Activated CD4-positive, CD25-positive, alpha-beta regulatory T cell treated with anti-CD3 and anti-CD28 coated beads, Interleukin-2, amount 50 U/mL, for 16 hours (primary cell): ENCODE measurements at places on chromosomes 6 and 20.

- peak; percentile 30 for DNase-seq
These were observed 117.6 kb downstream of the JPH2 start for GRCh38 chr20:44069203-44070011.

DNA sequence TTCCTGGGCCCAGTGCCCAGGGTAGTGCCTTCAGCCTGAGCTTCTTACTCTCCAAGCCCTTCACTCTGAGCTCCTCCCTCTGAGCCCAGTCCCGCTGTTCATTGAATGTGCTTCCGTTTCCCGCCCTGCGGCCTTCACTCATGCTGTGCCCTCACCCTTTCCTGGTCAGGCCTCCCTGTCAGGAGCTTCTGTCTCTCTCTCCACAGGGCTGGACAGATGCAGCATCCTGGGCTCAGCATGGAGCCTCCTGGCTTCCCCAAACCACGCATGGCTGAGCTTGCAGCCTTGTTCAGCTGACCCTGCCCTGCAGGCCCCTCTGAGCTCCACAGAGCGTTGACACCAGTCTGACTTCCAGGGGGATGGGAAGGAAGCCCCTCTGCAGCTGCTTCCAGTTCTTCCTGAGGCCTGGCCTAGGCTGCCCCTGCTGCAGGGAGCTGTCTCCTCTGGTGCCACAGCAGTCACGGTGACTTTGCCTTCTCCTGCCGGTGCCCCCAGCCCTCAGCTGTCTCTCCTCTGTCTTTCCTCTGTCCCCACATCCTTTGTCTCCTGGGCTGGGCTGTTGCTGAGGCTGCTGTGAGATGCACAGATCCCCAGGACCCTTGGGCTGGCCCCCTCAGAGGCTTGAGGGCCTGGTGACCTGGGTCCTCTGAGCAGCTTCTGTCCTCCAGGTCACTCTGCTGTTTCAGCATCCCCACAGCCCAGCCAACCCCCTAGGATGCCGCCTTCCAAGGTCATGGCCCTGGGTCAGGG lies 7.9 kb upstream of the MYT1 start:
- no peak for DNase-seq

- DNase-seq, result no peak
These were observed 1.3 kb upstream of the UNC5CL start for GRCh38 chr6:41040101-41040939.

DNA sequence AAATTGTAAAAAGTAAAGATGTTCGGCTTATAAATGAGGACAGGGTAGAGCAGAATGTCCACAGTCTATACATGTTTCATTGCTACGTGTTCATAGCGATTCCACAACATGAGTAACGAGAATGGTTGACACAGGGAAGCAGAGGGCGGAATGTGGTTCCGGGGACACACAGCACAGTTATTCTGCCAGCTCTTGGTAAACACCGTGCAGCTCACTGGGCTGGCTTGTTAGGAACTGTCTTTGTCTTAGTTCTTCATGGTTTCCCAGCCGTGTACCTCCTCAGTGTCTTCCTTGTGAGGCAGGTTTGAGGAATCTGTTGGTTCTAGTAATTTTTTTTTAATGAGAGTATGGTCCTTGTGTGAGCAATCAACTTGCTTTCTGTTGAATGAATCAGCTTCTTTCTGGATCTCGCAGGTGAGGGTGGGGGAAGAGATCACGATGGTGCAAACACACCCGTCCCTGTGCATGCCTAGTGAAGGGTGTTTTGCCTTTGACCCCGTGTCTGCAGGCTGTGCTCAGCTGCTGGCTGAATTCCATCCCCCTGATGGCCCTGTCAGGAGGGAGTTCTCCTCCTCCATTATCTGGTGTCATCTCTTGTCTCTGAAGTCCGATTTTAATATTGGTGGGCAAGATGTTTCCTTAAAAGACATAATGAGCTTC lies 168.2 kb downstream of the SMOC2 start:
- no peak for DNase-seq

GRCh38 chr6:101931766-101932165 lies 538.3 kb downstream of the GRIK2 start:
- no peak for DNase-seq

GRCh38 chr6:74705451-74705850 lies 500.4 kb downstream of the COL12A1 start:
- DNase-seq, result no peak

DNA sequence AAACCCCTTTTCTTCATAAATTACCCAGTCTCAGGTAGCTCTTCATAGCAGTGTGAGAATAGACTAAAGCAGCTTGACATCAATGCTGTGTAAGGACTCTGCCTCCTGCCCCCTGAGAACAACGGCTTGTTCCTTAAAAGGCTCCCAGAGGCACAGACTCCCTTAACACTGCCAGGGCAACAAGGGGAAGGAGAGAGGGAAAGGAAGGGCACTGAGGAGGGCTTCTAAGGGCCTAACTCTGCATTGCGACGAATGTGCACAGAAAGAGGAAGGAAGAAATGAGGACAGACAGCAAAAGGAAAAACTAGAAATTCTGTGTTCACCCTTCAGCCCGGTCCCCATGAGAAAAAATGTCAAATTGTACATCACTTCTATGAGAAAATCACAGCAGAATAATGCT lies 74.0 kb downstream of the AGPAT4 start:
- no peak for DNase-seq

DNA sequence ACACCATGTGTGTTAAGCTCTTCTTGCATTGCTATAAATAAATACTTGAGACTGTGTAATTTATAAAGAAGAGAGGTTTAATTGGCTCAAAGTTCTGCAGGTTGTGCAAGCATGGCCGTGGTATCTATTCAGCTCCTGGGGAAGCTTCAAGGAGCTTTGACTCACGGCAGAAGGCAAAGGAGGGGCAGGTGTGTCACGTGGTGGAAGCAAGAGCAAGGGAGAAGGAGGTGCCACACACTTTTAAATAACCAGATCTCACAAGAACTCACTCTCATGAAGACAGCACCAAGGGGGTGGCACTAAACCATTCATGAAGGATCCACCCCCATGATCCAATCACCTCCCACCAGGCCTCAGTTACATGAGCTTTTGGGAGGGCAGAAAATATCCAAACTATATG lies 193.7 kb downstream of the ERMARD start:
- no peak for DNase-seq

DNA sequence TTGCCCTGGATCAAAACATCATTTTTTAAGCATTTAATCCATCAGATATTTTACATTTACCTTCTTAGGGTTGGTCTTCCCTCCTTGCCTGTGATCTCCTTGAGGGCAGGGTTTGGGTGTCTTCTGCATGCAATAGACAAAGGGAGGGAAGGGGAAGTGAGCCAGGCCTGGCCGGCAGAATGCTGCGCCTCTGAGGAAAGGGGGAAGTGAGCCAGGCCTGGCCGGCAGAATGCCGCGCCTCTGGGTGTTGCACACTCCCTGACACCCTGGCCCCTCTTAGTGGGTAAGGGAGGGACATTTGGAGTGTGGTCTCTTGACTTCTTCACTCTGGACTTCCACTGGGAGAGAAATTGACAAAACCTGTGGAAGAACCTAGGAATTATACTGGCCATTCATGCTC lies 12.4 kb downstream of the PSMF1 start:
- no peak for DNase-seq

DNA sequence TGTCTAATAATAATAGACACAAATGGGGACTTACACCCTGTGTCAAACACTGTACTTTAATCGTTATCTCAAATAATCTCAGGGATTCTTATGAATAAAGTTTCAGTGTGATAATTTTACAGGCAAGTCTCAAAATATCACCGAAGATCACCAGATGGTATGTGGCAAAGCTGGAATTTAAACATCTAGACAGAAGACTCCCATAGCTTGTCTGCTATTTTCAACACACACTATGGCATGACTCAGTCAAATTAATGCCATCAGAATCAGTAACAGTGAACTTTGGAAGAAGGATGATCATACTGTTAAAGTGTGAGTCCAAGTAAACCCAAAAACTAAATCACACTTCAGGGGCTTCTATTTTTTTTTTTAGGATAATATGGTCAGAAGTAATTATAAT lies 867.6 kb upstream of the FLRT3 start:
- no peak for DNase-seq

DNA sequence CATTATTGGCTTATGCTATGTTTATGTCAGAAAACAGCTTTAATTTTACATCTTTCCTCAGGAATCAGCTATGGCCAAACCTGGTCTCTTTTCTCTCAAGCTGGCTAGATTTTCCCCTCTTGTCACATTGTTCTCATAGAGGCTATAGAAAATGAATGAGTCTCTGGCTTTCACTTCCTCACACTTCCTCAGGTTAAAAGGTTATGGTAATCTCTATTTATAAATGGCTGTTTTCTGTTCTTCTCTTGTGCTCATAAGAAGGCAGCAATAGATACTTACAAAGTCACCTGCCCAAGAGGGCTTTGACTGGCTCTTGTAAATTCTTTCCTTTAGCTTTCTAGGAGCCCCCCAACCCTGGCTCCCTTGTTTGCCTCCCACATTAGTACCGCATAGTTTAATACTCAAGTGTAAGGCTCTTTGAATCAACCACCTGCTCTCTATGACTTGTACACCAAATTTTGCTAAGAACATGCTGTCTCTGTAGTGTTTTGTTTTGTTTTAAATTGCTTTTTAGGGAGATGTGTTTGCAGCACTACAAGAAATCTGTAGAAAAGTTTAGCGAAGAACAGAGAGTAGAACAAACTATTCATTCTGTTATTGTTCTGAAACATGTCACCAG lies 897.4 kb upstream of the CITED2 start:
- no peak for DNase-seq

DNA sequence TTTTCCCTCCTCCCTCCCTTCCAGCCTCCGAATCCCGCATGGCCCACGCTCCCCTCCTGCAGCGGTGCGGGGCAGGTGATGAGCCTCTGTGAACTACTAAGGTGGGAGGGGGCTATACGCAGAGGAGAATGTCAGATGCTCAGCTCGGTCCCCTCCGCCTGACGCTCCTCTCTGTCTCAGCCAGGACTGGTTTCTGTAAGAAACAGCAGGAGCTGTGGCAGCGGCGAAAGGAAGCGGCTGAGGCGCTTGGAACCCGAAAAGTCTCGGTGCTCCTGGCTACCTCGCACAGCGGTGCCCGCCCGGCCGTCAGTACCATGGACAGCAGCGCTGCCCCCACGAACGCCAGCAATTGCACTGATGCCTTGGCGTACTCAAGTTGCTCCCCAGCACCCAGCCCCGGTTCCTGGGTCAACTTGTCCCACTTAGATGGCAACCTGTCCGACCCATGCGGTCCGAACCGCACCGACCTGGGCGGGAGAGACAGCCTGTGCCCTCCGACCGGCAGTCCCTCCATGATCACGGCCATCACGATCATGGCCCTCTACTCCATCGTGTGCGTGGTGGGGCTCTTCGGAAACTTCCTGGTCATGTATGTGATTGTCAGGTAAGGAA lies at the start of gene OPRM1:
Gene OPRM1 (plus strand): TSS at position 10 of the 612 bp plus-strand sequence. CDS start 305 bp downstream, at position 315.
- DNase-seq, result no peak

GRCh38 chr20:33783818-33784217 lies 27.3 kb upstream of the CHMP4B start:
- DNase-seq, result no peak

GRCh38 chr20:62258499-62259293 lies 20.4 kb downstream of the OSBPL2 start:
- DNase-seq, result no peak

- DNase-seq, result no peak
These were observed 10.3 kb upstream of the ZNF831 start for GRCh38 chr20:59153355-59153681.

- DNase-seq, result no peak
These were observed 7.6 kb downstream of the RIMS4 start for GRCh38 chr20:44802702-44803101.

DNA sequence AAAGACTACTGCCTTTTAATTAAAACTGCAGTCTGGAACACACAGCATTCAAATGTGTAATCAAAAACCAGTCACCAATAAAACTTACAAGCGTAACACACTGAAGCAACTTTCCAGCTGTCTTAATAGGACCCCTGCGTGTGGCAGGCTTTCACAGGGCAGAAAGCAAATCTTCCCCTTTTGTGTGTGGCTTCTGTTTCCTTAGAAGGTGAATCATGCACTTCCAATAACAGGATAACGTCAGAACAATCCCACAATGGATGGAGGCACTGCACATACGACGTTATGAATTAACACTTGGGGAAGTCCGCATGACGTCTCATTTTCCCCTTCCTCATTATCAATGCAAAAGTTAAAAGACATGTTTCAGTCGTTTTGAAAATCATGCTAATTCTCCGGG lies 44.8 kb downstream of the INSM1 start:
- DNase-seq, result no peak

GRCh38 chr6:154169193-154169847 lies 130.3 kb downstream of the OPRM1 start:
- no peak for DNase-seq

DNA sequence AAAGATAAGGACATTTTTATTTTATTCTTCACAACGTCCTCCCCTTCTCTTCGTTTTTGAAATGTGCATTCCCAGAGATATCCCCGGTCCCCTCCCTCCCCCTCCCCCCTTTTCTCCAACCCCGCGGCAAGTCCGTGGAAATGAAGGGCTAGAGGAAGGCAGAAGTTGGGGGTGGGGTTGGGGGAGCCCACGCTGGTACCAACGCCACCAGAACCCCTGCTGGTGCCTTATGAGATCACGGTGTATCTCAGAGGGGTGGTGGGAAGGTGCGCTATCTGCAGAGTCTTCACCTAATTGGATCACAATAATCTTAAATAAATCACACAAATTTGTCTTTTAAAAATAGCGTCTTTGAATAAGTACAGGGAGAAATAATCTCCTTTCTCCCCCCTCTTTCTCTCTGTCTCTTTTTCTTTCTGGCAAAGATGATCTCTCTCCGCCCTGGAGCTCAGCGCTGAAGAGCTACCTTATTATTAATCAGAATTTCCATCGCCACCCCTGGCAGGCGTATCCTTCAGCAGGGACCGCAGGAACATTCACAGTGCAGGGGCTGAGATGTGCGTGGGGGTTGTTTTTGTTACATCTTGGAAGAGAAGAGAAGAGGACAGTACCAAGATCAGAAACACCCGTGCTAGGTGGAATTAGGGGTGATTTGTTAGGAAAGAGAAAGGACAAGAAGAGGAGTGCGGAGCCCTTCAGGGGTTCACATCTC lies 915 bp downstream of the CLVS2 start:
- DNase-seq, result no peak

DNA sequence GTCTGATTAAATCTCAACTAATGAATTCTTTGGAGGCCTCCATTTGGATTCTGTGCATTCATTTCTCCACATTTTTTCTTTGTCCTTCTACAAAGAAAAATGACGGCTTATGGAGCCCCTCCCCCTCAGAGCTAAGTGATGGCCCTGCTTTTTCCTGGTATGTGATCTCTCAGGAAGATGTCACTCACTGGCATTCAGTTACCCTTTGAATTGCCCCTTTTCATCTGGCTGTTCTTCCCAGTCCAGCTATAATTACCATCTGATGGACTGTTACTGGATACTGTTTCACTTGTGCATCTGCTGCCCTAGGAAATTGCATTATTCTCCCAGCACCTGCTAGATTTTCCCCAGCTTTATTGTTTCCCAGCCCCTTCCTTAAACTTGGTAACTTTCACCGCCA lies 151.9 kb downstream of the CFAP61 start:
- DNase-seq, result no peak
